ENCODE measurements at places on chromosomes 11 and 22. TPM values are rescaled to one million over a fixed set of nuclear protein-coding genes. Genes with fewer than 3 reads are reported as not detected.

PATE4 gene
- not detected for total RNA-seq

PGM2L1 gene
- total RNA-seq = 22.6 TPM

GRCh38 chr22:39965748-39966147 lies 5.6 kb downstream of the TMA7B start:
- DNase-seq = no peak

DNA sequence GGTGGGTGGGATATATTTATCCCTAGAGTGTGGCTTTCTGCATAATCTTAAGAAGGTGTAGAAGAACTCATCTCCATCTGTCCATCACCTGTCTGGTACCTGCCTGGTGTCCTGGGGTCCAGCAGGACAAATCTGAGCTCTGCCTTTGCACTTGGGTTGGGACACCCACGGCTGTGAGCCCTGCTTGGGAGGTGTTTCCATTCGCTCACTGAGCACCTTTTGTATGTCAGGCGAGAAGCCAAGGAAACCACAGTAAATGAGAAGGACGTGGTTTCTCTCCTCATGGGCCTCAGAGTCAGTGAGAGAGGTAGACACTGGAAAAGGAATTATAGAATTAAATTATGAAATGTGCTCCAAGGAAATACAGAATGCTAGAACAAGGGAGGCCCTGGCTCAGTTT lies 555.9 kb downstream of the MIAT start:
- no peak for DNase-seq

- no peak for DNase-seq
Measured at GRCh38 chr22:19070397-19071169, 51.6 kb downstream of the DGCR2 start.

- DNase-seq = peak; percentile 31
Measured at GRCh38 chr11:32792948-32793475, 1.4 kb downstream of the CCDC73 start.

GRCh38 chr11:22543261-22543660 lies 82.4 kb downstream of the FANCF start:
- no peak for DNase-seq

DNA sequence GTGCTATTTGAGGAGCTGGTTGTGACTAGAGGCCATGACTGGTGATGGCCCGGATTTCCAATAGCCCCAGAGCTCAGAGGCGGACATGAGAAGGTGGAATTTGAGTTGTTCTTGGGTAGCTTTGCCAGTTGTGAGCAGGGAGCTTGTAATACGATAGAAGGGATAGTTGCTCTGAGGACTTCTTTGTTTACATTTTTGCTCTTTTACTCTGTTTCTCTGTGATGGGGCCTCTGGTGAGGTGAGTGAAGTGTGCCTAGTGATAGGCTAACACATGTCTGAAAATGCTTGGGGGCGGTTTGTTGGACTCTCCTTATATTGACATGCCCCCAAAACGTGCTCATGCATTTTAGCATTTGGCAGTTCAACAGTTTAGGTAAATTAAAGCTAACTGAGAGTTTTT lies 365.1 kb downstream of the DDX10 start:
- no peak for DNase-seq

- no peak for DNase-seq
Measured at GRCh38 chr11:8093931-8094575, 13.0 kb downstream of the TUB start.
